Kidney tubule cell (primary cell): ENCODE measurements at places on chromosomes 1 and 21.

- peak; percentile 84 for DNase-seq
These were observed 19.9 kb upstream of the ERICH3 start for GRCh38 chr1:74693473-74693872.

DNA sequence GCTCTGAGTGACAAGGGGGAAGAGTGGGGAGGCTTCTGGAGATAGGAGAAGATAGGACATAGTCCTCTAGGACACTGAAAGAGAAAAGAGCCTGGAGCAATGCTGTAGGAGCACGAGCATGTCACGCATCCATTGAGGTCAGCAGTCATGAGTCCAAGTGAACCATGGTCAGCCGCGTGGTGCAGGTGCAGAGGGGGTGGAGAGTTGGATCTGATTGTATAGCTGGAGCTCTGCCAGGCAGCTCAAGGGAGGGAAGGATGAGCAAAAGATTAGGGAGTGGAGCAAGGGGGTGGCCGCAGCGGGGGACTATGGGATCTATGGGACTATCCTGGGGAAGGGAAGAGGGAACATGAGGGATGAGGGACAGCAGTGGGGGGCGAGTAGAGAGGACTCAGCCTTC is 14.0 kb downstream of the PADI1 start:
- DNase-seq, result no peak

DNA sequence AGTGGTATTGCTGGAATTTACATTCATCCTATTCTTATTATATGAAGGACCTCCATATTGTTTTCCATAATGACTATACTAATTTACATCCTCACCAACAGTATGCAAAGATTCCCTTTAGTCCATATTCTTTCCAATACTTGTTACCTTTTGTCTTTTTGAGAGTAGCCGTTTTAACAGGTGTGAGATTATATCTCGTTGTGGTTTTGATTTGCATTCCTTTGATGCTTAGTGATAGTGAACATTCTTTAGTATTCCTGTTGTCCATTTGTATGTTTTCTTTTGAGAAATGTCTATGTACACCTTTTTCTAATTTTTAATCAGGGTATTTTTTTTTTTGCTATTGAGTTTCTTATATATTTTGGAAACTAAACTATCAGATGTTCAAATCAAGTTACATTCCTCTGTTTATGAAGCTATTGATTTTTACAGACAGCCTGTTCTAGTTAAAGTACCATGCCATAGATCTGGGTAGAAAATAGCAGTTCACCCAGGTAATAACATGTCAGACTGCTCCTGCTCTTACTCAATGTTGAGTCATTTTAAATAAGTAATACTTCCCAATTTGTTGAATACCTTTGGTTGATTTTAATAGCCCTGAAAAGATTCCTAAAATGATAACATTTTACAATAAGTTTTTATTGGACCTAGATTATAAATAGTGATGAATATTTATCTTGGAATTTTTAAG is 1108.7 kb downstream of the NCAM2 start:
- DNase-seq, result no peak

DNA sequence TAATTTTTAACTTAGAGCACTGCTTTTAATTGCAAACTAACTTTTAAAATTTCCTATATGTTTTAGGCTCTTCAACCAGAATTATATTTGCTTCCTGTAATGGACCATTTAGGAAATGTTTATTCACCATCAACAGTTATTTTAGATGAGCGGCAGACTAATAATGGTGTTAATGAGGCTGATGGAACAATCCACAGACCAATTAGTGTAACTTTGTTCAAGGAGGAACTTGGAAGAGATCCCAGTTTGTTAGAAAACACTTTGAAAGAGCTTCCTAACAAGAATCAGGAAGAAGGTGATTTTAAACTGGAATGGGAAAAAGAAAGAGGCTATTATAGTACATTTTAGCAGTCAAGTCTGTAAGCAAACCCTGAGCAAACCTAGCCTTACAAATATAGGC is 19.4 kb upstream of the GNG5 start:
- no peak for DNase-seq

DNA sequence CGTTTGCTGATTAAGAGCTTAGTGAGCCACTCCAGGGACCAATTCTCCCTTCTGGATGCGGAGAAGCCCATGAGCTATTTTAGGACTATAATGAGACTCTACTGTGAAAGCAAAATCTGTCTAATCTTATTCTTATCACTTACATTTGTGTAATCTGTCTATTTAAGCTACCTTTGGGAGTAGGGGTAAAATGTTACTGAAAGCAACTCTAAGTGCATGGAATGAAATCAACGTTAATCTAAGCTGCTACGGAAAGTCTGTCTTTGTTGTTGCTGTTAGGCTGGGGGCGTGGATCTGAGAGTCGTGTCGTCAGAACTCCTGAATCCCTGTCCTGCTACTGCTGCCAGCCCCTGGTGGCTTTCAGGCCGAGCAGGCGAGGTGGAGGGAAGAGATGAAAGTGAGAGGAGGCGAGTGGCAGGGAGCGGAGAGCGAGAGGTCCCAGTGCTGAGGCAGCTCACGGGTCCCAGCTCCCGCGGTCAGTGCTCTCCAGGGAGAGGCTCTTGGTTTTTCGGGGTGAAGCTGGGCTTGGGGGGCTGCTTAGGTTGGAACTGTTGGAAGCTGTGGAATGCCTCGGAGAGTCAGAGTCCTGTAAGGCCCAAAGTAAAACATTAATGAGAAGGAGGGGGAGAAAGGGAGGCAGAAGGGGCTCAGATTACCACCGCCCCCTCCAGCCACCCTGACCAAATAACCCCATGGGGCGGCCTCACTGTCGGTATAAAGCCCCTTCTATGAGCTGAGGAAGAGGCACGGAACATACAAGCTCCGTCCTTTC is 53.9 kb downstream of the COQ8A start:
- no peak for DNase-seq

DNA sequence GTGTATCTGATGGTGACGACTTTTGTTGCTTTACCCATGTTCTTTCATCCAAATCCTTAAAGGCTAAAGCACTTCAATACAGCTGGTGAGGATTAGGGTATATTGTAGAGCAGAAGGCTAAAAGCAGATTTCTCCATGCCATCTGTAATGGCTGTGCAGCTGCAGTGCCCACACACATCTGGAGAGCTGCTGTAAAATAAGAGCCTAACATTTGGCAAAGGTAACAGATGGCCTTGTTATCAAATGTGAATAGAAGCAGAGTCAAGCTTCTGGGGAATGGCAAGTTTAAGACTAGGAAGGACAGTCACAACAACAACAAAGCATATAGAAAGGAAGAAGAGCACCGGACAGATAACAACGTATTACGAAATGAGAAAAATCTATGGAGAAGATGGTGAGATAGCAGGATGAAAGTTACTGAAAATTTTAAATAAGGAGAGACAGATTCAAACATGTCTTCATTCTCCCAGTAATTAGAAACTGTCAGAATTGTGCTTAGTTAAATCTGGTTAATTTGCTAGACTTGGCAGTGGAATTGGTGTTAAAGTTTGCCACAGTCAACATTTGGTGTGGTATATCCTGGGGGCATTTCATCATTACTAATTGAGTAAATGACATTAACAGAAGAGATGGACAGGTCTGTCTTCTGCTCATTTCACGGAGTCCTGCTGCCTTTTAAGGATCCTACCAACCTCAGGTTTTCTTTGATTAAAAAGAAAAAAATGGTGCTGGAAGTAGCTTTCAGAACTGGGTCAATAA is 1093.2 kb downstream of the ADGRL2 start:
- DNase-seq, result no peak

- no peak for DNase-seq
These were observed 13.4 kb downstream of the LAPTM5 start for GRCh38 chr1:30744060-30744756.

DNA sequence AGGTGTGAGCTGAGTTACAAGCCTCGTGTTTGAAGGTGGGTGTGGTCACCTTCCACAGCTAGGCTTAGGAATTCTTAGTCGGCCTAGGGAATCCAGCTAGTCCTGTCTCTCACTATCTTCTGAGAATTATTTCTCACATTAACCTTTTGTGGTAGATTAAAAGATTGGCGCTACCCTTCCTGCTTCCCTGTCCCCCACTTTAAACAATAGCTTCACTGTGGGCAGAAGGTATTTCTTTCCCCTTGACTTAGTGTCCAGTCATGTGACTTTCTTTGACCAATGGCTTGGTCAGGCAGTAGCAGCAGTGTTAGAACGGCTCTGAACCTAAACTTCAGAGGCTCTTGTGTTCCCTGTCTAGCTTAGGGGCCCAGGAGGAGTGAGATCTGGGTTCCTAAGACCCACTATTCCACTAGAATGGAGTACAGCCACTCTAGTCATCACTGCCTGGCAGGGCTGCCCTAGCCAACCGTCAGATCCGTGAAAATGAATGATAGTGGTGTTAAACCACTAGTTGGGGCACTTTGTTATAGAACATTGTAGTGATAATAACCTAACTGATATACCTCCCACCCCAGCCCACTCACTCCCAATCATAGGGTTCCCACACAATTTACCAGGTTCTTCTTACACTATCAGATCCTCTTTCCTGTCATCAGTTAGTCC is 13.9 kb upstream of the C1orf141 start:
- DNase-seq, result peak; percentile 22

DNA sequence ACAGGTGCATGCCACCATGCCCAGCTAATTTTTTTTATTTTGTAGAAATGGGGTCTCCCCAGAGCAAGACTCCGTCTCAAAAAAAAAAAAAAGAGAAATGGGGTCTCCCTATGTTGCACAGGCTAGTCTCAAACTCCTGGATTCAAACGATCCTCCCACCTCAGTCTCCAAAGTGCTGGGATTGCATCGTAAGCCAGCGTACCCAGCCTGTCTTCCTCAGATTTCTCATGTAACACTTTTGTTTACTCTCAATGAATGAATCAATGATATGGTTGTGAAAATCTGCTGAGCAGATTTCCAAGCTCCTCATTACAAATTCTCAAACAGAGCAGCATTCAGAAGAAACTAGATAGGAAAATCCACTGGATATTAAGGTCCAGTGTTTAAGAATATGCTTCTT is 6.6 kb downstream of the CMPK1 start:
- no peak for DNase-seq

DNA sequence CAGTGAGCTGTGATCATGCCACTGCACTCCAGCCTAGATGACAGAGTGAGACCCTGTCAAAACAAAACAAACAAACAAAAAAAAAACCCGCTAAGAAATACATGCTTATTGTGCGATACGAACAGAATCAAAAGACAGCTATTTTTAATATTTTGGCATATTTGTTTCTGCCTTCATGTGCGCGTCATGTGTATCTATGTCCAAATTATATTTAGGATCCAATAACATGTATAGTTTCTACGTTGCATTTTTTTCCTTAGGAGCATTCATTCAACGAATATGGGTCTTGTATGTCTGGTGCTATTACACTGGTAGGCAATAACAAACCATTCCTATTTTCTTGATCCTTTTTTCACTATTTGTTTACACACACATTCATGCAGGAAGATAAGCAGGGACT is 1.8 kb downstream of the CD46 start:
- DNase-seq, result no peak

- peak; percentile 10 for DNase-seq
These were observed 5.6 kb downstream of the SETDB1 start for GRCh38 chr1:150931773-150932172.

- no peak for DNase-seq
These were observed 50.4 kb downstream of the KCNT2 start for GRCh38 chr1:196557797-196558196.
